ENCODE measurements at places on chromosomes 1 and 21. TPM values are rescaled to one million over a fixed set of nuclear protein-coding genes. Genes with fewer than 3 reads are reported as not detected.

DNA sequence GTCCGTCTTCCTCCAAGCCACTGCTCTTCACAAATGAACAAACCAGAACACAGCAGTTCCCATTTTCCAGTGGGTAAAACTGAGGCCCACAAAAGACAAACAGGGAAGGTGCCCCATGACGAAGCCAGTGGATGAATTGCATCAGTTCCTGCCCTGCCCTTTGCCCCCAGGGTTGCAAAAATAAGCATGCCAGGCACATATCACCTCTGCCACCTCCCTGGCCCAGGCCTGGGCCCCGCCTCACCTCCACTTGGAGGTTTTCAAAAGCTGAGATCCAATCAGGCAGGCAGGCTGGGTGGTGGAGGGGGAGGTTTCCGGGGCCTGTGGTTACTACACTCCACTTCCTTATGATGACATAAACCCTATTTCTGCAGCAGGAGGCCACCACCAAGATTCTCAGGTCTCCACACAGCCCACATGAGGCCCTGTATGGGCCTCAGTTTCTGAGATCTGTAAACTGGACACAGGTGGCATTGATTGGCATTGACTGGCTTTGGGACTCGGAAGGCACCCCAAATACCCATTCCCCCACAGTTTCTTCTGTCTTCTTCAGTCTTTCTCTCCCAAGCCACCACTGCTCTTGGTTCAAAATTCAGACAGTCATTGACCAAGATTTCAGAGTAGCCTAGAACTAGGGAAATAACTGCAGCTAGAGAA, 4.1 kb downstream of the KIF21B start:
- H3K4me1 ChIP-seq, result peaks cover 36% of the 10 kb centered on the region
- DNase-seq, result peak; percentile 39
- H3K27ac ChIP-seq, result no peak overlapping the region
- no peaks in the 10 kb centered on the region for H3K36me3 ChIP-seq
- peaks cover 33% of the 10 kb centered on the region for H3K27me3 ChIP-seq
- no peak overlapping the region for H3K4me3 ChIP-seq

Gene ADAMTS1
- polyA plus RNA-seq, result 29.8 TPM

GRCh38 chr1:153536012-153536670, 350 bp upstream of the S100A6 start:
- H3K27me3 ChIP-seq, result no peaks in the 10 kb centered on the region
- peaks cover 7% of the 10 kb centered on the region for H3K4me1 ChIP-seq
- H3K36me3 ChIP-seq, result no peaks in the 10 kb centered on the region
- H3K4me3 ChIP-seq, result peak overlapping the region; percentile 62
- peak overlapping the region; percentile 96 for H3K27ac ChIP-seq
- peak; percentile 87 for DNase-seq

- H3K36me3 ChIP-seq, result no peaks in the 10 kb centered on the region
- no peaks in the 10 kb centered on the region for H3K4me1 ChIP-seq
- no peak overlapping the region for H3K27ac ChIP-seq
These were observed 198.2 kb downstream of the CENPF start for GRCh38 chr1:214801191-214801590.

- peaks cover 4% of the 10 kb centered on the region for H3K4me1 ChIP-seq
- no peak for DNase-seq
- H3K36me3 ChIP-seq, result no peaks in the 10 kb centered on the region
- peaks cover 7% of the 10 kb centered on the region for H3K27me3 ChIP-seq
These were observed 53.1 kb upstream of the CYP2J2 start for GRCh38 chr1:59979666-59980065.

DNA sequence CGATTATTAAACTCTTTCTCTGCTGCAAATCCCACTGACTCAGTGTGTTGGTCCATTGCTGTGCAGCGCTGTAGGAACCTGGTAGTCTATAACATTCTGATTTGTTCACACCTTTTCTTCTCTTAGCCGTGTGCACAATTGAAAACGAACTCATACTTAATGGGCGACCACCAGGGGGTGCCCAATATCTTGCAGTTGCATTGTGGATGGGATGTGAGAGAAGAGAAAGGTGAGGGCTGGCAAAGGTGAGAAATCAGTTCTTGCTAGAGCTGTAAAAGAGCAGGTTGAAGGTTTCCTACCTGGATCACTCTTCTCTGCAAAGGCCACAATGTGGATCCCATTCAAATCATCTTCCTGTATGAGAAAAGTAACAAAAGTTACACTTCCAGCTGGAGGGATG, 51.0 kb downstream of the CASQ2 start:
- H3K4me3 ChIP-seq, result no peak overlapping the region
- no peaks in the 10 kb centered on the region for H3K27me3 ChIP-seq
- H3K36me3 ChIP-seq, result peaks cover 21% of the 10 kb centered on the region
- no peak overlapping the region for H3K27ac ChIP-seq

- no peak overlapping the region for H3K27ac ChIP-seq
- peaks cover 6% of the 10 kb centered on the region for H3K4me1 ChIP-seq
- DNase-seq, result no peak
These were observed 34.8 kb upstream of the ADARB1 start for GRCh38 chr21:45039317-45040156.

DNA sequence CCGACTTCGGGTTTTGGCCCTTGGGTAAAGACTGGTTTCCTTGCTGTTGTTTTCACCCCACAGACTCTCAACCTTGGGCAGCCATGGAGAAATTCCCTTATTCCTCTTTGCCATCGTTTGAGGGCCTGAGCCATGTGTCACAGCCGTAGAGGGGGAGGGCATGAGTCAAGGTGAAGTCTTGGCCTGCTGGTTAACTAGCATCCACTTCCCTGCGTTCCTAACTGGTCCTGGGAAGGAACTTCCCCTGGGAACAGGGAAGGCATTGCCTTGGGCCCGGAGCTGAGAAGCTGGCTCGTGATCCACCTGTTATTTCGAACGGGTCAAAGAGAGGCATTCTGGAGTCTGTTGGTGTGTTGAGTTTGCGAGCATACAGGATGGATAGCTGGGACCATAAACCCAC, 464.9 kb downstream of the CAMTA1 start:
- H3K4me1 ChIP-seq, result no peaks in the 10 kb centered on the region
- H3K27ac ChIP-seq, result no peak overlapping the region
- no peaks in the 10 kb centered on the region for H3K27me3 ChIP-seq
- no peak for DNase-seq
- no peak overlapping the region for H3K4me3 ChIP-seq

DNA sequence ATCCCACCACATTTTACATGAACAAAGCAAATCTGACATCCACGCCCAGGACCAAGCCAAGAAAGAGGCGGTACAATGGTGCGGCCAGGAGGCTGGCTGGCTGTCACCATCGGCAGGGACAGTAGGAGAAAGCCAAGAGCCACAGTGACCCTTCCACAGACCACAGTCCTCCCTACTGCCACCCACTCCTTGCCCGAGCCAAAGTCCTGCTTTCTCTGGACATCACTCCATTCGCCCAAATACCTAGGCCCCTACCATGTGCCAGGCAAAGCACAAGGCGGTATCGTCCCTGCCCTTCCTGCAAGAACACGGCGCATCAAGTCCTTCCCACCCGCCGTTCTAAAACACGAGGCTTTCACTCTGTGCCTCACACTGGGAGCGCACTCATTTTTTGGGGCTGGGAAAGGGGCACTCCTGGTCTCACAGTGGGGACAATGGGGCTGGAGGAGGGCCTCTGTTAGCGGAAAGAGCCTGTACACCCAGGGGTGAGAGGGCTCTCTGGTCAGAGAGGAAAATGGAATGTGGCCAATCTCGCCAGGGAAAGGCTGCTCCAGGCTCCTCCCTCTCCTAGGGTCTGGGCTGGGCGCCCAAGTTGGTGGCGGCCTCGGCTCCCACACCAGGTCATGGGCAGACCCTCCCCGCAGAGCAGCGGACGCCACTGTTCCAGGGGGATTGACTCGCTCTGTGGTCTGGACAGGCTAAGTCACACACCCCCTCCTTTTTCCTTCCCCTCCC, 26.5 kb downstream of the SSBP3 start:
- DNase-seq, result peak; percentile 63
- no peaks in the 10 kb centered on the region for H3K36me3 ChIP-seq
- peaks cover 68% of the 10 kb centered on the region for H3K4me1 ChIP-seq
- H3K27me3 ChIP-seq, result no peaks in the 10 kb centered on the region
- no peak overlapping the region for H3K4me3 ChIP-seq

Gene LRRC52
- 0.44 TPM for polyA plus RNA-seq

DNA sequence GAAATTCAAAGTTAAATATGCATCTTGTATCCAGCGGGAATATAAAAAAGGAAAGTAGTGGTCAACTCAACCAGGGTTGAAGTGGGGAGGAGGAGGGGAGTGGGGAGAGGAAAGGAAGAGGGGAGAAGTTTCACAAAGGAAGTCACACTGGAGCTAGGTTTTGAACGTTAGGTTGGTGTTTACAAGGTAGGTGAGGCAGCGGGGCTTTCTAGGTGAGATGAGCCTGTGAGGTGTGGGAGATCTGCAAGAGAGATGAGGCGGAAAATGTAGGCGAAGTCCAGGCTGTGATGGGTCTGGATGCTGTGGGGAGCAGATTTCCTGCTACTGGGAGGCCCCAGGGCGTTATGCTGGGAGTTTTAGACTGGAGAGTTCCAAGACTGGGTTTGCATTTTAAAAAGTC, 36.1 kb upstream of the IL20 start:
- H3K36me3 ChIP-seq, result no peaks in the 10 kb centered on the region
- no peak for DNase-seq
- H3K27ac ChIP-seq, result no peak overlapping the region
- no peak overlapping the region for H3K4me3 ChIP-seq
- H3K27me3 ChIP-seq, result no peaks in the 10 kb centered on the region

- H3K27ac ChIP-seq, result no peak overlapping the region
- H3K36me3 ChIP-seq, result no peaks in the 10 kb centered on the region
- no peak overlapping the region for H3K4me3 ChIP-seq
These were observed 16.5 kb downstream of the TMPRSS2 start for GRCh38 chr21:41491412-41491811.

Gene CDC7
- polyA plus RNA-seq, result 1.3 TPM

DNA sequence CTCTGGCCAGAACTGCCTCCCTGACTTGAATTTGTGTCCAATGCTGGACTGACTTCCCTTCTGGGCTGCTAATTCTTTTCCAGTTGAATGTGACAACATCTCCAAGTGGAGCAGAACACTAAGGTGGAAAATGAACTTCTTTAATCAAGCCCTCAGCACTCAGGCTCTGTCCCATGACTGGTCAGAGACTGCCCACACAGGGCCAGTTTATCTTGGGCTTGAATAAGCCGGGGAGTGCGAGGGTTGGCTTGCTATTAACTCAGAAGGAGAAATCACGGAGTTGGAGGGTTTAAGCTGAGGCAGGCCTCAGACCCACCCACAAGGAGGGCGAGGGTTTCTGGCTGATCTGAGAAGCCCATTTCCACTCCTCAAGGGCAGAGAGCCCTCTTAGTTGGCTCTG, 12.4 kb downstream of the KCNA10 start:
- no peak overlapping the region for H3K27ac ChIP-seq
- no peaks in the 10 kb centered on the region for H3K27me3 ChIP-seq
- H3K4me3 ChIP-seq, result no peak overlapping the region
- no peak for DNase-seq
- H3K36me3 ChIP-seq, result no peaks in the 10 kb centered on the region

DNA sequence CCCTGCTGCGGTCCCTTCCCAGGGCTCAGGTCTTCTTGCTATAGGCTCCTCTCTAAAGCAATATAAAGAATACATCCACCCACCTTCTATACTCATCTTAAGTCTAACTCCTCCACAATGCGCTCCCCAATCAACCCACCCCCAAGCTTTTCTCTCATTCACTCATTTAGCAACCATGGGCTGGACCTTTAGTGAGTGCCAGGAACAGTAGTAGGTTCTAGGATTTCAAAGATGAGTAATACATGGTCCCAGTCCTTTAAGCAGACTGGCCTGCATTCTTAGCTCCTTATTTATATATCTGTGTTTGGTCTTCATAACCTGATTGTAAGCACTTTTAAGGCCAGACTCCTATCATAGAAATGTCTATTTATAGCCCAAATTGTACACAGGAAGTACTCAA, 5.9 kb downstream of the CAMK1G start:
- no peaks in the 10 kb centered on the region for H3K36me3 ChIP-seq
- H3K27me3 ChIP-seq, result peaks cover 20% of the 10 kb centered on the region
- H3K27ac ChIP-seq, result no peak overlapping the region
- H3K4me1 ChIP-seq, result peaks cover 20% of the 10 kb centered on the region
- no peak overlapping the region for H3K4me3 ChIP-seq

DNA sequence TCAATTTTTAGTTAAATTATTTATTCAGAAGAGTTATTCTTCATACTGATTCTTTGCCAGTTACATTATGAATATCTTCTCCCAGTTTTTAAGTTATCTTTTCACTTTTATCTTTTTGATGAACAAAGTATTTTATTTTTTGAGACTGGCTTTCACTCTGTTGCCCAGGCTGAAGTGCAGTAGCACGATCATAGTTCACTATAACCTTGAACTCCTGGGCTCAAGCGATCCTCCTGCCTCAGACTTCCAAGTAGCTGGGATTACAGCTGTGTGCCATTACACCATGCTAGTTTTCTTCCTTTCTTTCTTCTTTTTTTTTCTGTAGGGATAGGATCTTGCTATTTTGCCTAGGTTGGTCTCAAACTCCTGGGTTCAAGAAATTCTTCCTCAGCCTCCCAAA, 3.5 kb downstream of the GORAB start:
- H3K4me1 ChIP-seq, result peaks cover 44% of the 10 kb centered on the region
- no peak for DNase-seq
- no peaks in the 10 kb centered on the region for H3K27me3 ChIP-seq
- peaks cover 14% of the 10 kb centered on the region for H3K36me3 ChIP-seq

DNA sequence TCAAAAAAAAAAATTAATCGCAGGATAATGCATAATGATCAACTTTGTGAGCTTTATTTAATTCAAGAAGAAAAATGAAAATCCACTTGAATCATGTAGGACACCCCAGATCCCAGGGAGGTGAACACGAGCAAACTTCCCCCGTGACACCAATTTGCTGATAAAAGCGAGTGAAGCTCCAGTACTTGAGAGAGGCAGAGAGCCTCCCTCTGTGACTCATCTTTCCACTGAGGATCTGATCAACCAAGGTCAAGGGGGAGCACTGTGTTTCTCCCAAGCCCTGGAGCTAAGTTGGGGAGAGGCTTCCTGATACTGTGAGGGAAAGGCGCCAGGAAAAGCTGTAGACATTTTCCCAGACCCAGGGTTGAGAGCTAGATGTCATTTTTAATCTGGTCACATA, 160.9 kb downstream of the SLC44A5 start:
- no peaks in the 10 kb centered on the region for H3K27me3 ChIP-seq
- no peaks in the 10 kb centered on the region for H3K4me1 ChIP-seq
- no peak overlapping the region for H3K4me3 ChIP-seq

Gene ST6GALNAC5
- polyA plus RNA-seq, result 0.37 TPM

- peak; percentile 48 for DNase-seq
- H3K27ac ChIP-seq, result peak overlapping the region; percentile 86
These were observed 448 bp downstream of the GATAD2B start for GRCh38 chr1:153922076-153922971.

Gene TESK2
- 1.2 TPM for polyA plus RNA-seq

DNA sequence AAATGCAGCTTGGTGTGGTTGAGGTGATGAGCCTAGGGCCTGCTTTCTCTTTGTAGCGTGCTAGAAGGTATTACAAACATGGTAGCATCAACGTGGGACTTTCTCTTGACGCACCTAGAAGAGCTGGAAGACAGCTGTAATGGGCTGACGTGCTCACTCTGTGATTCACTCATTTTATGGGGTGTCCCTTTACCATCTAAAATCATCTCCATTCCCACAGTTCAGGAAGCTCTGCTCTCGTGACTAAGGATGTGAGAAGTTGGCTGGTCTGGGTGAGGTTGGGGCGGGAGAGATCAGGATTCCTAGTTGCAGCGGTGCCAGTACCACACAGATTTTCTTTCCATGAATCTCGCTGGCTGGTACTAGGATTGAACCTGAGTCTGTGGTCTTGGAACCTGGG, 4.2 kb downstream of the HTR6 start:
- H3K36me3 ChIP-seq, result no peaks in the 10 kb centered on the region
- no peak overlapping the region for H3K4me3 ChIP-seq
- no peak for DNase-seq
- no peak overlapping the region for H3K27ac ChIP-seq
- no peaks in the 10 kb centered on the region for H3K4me1 ChIP-seq
- H3K27me3 ChIP-seq, result peaks cover 21% of the 10 kb centered on the region
